ENCODE measurements at places on chromosomes 4 and X.

DNA sequence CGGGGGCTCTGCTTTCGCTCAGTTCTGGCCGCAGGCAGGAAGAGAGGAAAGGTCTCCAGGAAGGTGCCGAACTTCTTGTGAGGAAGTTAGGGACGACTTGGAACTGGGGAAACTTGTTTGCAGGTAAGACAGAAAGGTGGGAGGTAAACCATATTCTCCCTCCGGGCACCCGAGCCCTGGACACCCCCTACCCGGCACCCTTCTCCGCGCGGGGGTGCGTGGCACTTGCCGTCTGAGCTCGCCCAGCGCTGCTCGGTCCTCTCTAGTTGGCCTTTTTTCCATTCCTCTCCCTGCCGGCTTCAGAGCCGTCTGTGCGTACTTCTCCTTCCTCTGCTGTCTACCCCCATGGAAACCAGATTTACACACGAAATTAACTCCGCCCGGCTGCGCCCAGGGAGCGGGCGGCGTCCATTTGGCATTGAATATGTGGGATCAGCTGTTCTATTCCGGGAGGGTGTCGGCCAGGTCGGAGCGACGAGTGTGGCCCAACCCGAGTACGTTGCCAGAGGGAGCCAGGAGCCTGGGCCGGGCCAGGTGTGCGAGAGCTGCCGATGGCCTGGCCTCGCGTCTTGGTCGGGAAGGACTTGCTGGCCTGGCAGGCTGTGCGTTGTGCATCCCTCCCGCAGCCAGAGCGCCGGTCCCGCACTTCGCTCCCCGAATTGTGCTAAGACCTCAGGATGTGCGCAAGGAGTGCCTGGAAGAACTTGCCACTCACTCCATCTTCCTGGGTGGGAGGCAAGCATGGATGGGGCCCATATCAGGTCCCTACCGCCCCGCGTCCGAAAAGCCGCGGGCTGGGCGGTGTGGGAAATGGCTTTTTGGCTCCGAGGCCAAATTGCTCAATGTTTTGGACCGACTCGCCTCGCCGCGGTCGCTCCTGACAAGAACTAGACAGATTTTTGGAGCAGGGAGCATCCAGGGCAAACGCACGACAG, 1.7 kb downstream of the PDGFRA start:
- no peak for DNase-seq

DNA sequence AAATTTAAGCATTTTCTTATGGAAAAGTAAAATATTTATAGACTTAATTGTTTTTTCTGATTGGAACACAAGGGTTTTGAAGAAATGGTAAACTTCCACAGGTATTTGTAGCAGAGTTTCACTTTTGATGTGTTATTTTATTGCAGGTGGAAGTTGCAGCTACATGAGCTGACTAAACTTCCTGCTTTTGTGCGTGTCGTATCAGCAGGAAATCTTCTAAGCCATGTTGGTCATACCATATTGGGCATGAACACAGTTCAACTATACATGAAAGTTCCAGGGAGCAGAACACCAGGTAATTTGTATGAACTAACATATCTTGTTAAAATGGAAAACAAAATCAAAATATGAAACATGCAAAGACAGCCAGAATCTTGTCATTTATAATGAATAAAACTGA, 117.4 kb downstream of the DIPK2B start:
- no peak for DNase-seq

DNA sequence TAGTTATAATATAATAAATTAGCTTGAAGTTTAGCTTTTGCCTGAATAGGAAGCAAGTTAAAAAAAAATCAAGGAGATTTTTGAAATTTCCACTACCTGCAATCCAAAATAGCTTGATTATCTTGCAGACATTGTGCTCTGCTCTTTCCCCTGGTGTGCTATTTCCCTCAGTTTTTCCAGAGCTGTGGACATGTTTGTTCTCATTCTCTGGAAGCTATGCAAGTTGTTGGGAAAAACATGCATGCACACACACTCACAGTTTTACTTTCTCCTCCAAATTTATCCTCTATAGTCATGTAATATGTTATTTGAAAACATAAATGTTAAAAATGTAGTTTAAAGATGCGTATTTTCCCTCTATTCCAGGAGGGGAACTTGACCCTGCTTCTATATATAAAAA, 225.8 kb upstream of the ARSJ start:
- DNase-seq = no peak

DNA sequence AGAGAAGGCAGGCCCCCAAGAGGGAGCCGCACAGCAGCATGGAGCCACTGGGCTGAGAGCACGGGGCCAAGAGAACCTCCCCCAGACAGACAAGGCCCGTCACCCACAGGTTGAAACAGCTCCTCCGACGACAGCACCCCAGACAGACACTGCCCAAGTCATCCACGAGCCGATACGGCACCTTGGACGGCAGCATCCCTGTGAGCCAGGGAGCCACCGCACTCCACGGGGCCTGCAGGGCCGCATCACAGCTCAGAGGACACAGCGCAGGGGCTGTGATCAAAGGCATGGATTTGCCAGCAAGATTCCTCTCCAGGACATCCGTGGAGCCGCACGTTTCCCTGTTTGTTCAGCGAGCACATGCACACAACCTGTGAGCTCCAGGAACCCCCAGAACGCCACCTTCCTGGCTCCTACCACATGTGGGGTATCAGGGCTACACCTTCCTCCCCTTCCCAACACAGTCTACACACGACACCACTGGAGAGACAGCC, 3.9 kb downstream of the CTBP1 start:
- DNase-seq = no peak

- no peak for DNase-seq
Measured at GRCh38 chrX:105475801-105476200, 255.3 kb upstream of the TEX13A start.

GRCh38 chr4:173360587-173361221, 10.1 kb upstream of the SAP30 start:
- no peak for DNase-seq
